LoVo (cell line): ENCODE measurements at places on chromosomes 3 and 15.

GRCh38 chr3:100641471-100642032 lies 32.2 kb downstream of the ADGRG7 start:
- no peak for DNase-seq

DNA sequence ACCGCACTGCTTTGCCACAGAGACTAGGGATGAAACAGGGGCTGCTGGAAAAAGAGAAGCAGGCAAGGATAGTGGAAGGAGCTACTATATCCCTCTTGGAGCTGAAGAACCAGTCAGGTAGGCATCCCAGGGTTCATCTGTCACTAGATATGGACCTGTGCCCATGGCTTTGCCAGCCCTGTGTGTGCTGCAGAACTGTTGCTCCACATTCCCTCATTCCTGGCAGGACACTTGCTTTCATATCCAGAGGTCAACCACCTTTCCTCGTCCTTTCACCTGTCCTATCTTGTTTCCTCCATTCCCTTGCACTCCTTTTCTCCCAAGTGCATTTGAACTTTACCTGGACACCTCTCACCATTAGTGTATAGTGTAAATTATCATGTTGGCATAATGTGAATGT lies 12.0 kb downstream of the SNRK start:
- DNase-seq = no peak

DNA sequence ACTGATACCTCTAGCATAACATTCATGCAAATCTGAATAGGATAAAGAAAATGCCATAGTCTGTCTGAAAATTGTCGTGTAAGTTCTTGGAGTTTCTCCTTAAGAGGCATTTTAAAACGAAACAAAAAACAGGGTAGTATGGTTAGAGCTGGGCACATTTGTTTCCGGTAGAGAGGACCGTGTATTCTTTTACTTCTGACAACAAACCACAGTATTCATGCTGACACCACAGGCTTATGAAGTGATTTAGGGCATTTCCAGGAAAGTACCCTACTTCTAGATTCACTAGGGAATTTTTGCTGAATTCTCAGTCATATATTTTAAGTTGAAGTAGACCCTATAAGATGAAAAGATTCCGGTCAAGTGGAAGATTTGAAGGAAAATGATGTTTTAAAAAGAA lies 541.3 kb downstream of the UNC13C start:
- no peak for DNase-seq

- no peak for DNase-seq
Observed at GRCh38 chr3:123779655-123780231, 104.4 kb downstream of the MYLK start.

DNA sequence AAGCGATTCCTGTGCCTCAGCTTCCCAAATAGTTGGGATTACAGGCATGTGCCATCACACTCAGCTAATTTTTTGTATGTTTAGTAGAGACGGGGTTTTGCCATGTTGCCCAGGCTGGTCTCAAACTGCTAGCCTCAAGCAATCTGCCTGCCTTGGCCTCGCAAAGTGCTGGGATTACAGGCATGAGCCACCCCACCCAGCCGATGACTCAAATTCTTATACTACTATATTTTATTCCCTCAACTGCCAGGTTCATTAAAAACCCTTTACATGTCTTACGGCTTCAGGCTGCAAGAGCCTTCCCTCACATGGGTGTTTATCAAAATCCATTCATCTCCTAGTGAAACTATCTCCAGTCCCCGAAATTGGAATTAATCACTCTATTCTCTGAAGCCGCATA lies 63.4 kb downstream of the CBLB start:
- no peak for DNase-seq

DNA sequence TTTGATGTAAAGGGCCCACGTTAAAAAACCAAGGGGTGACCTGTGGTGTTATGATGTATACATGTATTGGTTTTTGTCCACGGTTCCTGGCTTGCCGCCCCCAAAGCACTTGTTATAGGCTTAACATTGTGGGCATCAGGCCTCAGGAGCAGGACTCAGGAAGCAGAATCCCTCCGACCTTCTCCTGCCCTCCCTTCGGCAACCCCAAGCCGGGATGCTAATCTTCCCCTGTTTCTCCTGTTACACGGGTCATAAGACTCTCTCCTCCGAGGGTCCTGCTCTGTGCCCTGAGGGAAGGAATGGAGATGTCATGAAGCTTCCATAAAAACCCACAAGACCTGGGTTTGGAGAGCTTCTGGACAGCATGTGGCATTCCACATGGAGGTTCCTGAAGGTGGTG lies 48.8 kb downstream of the RPLP1 start:
- DNase-seq = no peak

- no peak for DNase-seq
Observed at GRCh38 chr3:192063570-192063969, 602.6 kb downstream of the PYDC2 start.

DNA sequence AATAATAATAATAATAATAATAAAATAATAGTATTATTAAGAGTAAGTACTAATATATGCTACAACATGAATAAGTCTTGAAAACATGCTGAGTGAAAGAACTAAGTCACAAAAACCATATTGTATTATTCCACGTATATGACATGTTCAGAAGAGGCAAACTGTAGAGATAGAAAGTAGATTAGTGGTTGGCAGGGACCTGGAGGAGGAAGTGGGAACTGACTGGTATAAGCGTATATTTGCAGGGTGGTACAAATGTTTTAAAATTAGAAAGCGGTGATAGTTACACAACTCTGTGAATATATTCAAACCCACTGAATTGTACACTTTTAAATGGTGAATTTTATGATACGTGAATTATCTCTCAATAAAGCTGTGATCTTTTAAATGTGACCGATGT lies 32.8 kb downstream of the LRRK1 start:
- no peak for DNase-seq

- no peak for DNase-seq
Observed at GRCh38 chr3:45983770-45984169, 11.9 kb downstream of the FYCO1 start.

GRCh38 chr3:95738045-95738444 lies 1076.3 kb upstream of the EPHA6 start:
- no peak for DNase-seq

DNA sequence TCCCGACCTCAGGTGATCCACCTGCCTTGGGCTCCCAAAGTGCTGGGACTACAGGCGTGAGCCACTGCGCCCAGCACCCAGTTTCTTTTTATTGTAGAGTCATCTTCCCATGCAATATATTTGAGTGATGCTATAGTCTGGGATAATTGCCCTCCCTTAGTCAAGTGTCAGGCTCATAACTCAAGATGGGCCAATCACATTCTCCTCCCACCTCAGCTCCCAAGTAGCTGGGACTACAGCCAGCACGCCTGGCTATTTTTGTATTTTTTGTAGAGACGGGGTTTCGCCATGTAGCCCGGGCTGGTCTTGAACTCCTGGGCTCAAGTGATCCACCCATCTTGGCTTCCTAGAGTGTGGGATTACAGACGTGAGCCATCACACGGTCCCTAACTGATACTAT lies 15.2 kb upstream of the PTPN9 start:
- DNase-seq = no peak
